Upper lobe of left lung (tissue), 6 donors: ENCODE measurements at places on chromosomes 16 and 17. TPM values are rescaled to one million over a fixed set of nuclear protein-coding genes. Genes with fewer than 3 reads are reported as not detected.

Gene LHX1
- total RNA-seq: not detected

Gene KRTAP2-2
- total RNA-seq: not detected

Gene KRT25
- not detected for total RNA-seq

DNA sequence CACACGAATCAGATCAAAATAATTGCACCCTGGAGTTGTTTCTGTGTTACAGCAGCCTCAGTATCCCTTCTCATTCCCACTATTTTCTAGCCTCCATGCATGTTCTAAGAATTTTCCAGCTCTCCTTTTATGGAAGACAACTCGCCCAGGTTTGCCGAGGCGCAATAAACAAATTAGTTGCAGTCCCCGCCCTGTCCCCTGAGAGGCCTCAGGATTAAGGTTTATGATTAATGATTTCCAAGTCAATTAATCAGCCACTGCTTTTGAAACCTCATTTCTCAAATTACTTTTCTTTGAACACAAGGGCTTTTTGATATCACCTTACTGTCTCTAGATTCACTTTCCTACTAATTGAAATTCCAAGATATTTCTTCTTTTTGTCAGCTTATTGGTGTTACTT, 138.3 kb upstream of the HSBP1 start:
- H3K27me3 ChIP-seq: no peaks in the 10 kb centered on the region
- no peaks in the 10 kb centered on the region for H3K36me3 ChIP-seq
- no peak for DNase-seq
- no peak overlapping the region for H3K4me3 ChIP-seq
- no peak overlapping the region for H3K27ac ChIP-seq

Gene ARMC7
- total RNA-seq: 16.1 TPM

GRCh38 chr17:10518271-10519037, at the start of gene MYH1:
Gene MYH1 (minus strand): TSS chr17:10518542. CDS start chr17:10516642, 1,900 bp downstream.
- H3K4me1 ChIP-seq: no peaks in the 10 kb centered on the region
- no peak within 1 kb of the TSS for H3K4me3 ChIP-seq
- DNase-seq: no peak
- no peak within 1 kb of the TSS for H3K27ac ChIP-seq
- H3K27me3 ChIP-seq: no peaks in the 10 kb centered on the region

Gene PRDM7
- total RNA-seq: not detected

DNA sequence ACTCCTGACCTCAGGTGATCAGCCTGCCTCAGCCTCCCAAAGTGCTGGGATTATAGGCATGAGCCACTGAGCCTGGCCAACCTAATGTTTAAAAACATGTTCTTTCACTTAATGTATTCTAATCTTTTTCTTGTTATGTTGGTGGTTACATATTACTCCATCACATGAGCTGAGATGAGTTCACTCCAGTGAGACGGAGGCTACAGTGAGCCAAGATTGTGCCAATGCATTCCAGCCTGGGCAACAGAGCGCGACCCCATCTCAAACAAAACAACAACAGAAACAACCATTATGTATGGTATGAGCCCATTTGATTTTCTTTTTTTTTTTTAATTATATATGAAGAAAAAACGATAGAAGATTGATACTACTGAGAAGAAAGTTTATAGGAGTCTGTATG, 39.6 kb downstream of the SLC39A11 start:
- no peak overlapping the region for H3K27ac ChIP-seq
- H3K36me3 ChIP-seq: no peaks in the 10 kb centered on the region
- H3K27me3 ChIP-seq: no peaks in the 10 kb centered on the region
- H3K4me3 ChIP-seq: no peak overlapping the region

DNA sequence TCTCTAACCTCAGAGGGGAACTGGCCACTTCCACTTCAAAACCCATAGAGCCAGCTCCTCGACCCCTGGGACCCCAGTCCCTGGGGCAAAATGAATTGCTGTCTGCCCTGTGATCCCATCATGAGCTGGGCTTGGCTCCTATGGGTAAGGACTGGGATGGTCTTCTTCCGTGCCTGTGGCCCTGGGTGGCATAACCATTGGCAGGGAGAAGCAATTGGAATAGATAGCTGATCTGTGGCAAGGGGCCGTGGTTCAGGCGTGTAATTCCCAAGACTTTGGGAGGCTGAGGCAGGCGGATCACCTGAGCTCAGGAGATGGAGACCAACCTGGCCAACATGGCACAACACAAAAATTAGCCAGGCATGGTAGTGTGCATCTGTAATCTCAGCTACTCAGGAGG, 4.3 kb downstream of the SULT1A2 start:
- H3K4me3 ChIP-seq: no peak overlapping the region
- H3K27ac ChIP-seq: no peak overlapping the region
- no peaks in the 10 kb centered on the region for H3K27me3 ChIP-seq
- no peak for DNase-seq
- H3K36me3 ChIP-seq: peaks cover 59% of the 10 kb centered on the region

Gene CCL7
- not detected for total RNA-seq

Gene PRR35
- total RNA-seq: not detected

GRCh38 chr17:44487170-44487569, 16.0 kb downstream of the GPATCH8 start:
- H3K4me1 ChIP-seq: no peaks in the 10 kb centered on the region
- DNase-seq: no peak
- no peaks in the 10 kb centered on the region for H3K27me3 ChIP-seq

Gene CDRT15L2
- total RNA-seq: not detected

Gene GPR179
- under 0.01 TPM for total RNA-seq
